Activated CD4-positive, alpha-beta T cell treated with anti-CD3 and anti-CD28 coated beads, Interleukin-2, amount 50 U/mL, for 24 hours (primary cell): ENCODE measurements at places on chromosomes 1 and 21.

DNA sequence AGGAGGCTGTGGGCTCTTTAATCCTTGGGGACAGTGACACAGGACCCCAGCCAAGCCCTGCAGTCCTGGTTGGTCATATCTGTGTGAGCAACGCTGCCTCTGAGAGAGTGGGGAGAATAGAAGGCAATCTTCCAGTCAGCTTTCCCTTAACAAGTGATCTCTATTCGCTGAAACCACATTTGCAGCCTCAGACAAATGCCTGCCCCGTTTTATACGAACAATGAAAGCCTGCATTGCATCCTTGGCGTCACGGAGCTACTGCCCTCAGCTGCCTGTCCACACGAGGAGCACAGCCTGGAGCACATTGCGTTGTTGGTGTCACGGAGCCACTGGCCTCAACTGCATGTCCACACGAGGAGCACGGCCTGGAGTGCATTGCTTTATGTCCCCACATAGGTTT, 150.2 kb upstream of the ARHGEF16 start:
- DNase-seq, result no peak

DNA sequence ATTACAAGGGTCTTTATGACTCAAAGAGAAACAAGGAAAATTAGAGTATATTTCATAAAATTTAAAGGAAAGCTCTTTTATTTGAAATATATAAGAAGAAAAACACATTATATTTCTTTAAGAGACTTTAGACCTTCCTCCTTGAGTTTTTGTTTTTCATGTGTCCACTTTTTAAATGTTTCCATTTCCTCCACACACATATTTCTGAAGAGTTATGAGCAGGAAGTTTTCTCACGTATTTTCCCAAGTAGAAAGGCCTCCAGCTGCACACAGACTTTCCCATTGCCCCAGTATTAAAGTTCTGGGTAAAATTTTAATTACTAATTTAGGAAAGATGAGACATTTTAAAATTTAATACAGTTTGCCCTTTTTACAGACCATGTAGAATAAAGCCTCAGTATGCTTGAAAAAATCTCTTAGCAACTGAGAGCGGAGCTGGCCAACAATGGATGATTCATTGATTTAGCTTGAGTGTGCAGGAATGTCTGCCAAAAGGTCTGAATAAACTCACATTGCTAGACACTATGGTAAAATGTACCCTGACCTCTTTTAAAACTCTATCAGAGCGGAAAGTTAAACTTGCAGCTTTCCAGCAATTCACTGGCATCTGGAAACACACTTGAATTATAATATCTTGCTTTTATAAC, 57.9 kb downstream of the DDAH1 start:
- no peak for DNase-seq

GRCh38 chr1:153293851-153294250, 18.9 kb downstream of the PGLYRP3 start:
- no peak for DNase-seq

DNA sequence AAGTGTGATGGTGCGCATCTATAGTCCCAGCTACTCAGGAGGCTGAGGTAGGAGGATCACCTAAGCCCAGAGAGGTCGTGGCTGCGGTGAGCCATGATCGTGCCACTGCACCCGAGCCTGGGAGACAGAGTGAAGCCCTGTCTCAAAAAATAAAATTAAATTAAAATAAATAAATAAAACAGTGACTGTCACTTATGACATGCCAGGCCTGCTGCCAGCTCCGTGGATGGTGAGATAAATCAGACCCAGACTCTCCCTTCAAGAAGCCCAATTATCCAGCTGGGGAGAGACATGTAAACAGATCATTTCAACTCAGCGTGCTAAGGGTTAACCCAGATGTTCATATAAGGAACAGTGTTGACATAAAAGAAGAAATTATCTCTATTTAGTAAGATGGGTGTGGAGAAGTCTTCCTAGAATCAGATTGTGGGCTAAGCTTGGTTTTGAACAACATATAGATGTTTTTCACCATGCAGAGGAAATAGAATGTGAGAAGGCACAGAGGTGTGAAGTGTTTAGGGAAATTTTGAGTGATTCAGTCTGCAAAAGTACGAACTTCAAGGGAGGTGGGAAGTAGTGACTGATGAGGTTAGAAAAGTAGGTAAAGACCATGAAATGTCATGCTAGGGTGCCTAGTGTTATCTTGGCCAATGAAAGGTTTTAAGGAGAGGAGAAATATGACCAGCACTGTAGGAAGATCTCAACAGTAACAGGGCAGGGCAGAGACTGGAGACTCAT, 18.3 kb downstream of the YARS1 start:
- DNase-seq, result no peak

DNA sequence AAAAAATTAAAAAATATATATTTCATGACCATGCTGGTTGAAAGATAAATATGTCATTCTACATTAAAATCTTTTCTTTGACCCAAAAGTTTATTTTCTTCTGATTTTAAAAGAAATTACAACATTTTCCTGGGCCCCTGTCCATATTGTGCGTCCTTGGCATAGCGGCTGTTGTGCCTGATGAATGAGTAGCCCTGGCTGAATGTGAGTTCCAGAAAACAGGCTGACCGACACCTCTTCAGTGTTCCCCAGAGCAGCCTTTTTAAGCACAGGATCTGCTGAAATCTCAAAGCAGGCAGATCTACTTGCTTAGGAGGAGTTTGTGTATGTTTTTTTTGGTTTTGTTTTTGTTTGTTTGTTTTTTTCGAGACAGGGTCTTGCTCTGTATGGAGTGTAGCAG, 19.7 kb downstream of the KIAA1614 start:
- DNase-seq, result no peak

DNA sequence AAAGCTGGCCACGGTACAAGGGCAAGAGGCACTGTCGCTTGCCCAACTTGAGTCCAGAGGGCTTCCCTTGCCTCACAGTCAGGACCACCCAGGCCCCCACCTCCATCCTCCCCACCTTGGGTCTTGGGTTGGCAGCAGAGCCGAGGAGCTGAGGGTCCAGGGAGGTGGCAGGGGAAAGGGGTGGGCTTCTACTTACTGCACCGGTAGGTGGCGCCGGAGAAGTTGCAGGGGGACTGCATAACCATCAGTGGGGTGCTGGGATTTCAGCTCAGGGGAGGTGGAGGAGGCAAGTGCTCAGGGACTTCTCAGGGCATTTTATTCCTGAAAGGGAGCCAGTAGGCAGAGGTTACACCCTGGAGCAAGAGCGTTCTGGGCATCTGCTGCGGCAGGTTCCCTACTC, 44.0 kb downstream of the TRIM62 start:
- no peak for DNase-seq

GRCh38 chr1:209064850-209065706, 518.4 kb upstream of the CAMK1G start:
- no peak for DNase-seq

GRCh38 chr21:42158846-42159245, 60.1 kb upstream of the ABCG1 start:
- no peak for DNase-seq

DNA sequence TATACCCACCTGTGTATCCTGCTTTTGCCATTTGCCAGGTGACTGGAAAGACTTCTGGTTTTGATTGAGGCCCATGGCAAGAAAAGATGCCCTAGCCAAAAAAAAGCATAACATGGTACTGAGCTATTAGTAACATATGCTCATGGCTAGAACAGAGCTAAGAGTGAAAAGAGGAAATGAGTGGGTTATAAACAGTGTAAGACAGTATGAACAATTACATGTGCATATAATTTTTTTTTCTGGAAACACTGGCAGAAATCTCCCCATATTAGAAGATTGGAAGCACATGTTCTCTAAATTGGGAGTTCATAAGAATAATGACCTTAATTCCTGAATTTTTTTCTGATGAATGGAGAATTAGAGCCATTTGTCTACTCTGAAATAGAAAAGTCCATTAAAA, 41.2 kb upstream of the PDC start:
- no peak for DNase-seq

DNA sequence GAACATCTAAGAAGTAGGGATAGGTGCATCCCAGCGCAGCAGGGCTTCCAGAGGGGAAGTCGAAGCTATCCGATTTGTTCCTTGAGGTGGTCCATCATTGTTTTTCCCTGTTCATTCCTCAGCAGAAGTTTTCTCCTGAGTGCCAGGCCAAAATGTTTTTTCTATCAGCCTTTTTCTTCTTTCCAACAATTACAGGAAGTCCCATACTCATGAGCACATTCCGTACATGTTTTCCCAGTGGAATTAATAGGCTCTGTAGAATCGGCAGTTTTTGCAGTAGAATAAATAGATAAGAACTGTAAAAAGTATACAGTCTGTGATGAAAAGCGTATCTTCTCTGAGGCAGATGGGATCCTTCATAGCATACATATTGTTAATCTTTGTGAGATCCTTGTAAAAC, 24.8 kb downstream of the CD101 start:
- no peak for DNase-seq

DNA sequence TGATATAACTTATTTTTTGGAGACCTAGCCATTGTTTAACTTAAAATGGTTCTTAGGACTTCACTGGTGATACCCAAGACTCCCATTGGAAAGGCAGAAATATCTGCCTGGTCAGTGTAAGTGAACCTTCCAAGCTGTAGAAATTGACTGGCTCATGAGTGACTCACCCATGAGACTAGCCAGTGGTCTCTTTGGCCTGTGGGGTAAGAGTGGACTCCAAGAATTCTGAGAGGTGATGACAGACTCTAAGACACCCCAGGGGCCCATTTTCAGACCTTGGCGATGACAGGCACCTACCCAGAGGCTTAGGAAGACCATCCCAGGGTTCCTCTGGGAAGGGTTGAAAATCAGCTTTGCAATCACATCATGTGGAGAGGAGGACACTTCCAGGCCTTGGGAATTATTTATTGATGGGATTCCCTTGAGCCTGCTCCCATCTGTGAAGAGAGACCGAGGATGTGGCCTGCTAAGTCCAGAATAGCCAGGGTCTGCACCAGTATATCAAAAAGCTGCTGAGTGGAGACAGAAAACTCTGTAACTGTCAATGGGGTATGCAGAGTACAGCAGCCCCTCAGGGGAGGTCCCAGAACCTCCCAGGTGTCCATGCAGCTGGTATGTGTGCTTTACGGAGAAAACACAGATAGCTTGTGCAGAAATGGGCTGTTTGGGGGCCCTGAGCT, 78.9 kb downstream of the KAZN start:
- DNase-seq, result no peak

DNA sequence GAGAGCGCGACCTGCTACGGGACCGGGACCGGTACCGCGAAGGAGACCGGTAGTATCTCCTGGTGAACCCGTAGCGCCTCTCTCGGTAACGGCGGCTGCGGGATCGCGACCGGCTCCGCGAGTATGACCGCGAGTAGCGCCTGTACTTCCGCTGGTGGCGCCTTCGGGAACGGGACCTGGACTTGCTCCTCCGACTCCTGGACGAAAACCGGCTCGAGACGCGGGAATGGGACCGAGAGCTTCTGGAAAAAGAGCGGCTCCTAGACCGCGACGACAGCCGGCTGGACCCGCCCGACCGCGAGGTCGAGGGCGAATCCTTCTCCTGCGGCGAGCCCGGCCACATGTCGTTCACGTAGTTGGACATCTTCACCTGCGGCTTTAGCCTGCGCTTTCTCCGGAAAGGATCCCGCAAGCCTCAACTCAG, 642 bp downstream of the RSRP1 start:
- no peak for DNase-seq

DNA sequence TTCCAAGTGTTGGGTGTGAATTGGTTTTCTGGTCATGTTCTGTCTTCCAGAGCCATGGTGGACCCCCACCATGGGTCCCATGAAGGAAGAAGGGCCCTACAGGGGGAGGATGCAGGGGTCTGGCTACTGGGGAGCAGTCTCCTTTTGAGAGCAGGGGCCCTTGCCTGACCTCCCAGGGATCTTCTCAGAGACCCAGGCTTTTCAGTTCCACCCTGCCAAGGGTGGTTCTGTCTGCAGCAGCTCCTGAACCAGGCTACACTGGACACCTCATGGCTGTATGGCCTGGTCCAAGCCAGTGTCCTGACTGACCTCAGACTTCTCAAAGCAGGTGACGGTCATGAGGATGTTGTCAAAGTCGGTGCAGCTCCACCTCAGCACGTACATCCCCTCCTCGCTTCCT, 109.0 kb downstream of the JAK1 start:
- DNase-seq, result no peak

DNA sequence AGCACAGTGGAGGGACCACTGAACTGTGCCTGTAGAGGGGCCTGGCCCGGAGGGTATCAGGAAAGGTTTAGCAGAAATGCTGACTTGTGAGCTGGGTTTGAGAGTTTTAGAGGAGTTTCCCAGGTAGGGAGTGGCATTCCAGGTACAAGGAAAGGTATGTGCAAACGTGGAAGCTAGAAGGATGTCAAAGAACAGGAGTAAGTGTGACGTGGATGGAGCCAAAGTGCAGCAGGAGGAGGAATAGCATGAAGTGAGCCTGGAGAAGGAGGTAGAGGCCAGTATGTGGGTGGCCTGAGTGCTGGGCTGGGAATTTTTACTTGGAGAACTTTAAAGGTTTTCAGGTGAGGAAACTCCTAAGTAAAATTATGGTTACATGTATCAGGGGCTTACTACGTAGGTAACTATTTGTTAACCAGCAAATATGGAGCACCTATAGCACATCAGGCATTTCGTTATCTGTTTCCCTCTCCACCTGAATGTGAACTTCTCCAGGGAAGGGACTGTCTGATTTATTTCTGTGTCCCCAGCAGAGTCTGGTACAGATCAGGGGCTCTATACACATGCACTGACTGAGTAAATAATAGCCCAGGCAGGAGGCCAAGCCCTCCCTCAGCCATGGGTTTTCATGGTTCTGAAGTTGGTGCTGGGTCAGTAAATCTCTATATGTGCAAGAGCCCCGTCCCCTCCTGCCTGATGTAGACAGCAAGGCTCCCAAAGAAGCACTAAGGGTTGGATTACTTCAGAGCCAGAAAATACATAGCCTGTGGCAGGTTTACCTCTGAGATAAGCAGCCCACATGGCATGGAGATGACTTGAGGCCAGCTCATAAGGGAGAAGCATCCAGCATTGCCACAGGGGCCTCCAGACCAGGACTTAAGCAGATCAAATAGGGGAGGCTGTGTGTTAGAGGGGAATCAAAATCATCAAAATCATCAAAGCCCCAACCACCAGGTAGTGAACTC, 43.4 kb downstream of the CDCP2 start:
- DNase-seq, result no peak

DNA sequence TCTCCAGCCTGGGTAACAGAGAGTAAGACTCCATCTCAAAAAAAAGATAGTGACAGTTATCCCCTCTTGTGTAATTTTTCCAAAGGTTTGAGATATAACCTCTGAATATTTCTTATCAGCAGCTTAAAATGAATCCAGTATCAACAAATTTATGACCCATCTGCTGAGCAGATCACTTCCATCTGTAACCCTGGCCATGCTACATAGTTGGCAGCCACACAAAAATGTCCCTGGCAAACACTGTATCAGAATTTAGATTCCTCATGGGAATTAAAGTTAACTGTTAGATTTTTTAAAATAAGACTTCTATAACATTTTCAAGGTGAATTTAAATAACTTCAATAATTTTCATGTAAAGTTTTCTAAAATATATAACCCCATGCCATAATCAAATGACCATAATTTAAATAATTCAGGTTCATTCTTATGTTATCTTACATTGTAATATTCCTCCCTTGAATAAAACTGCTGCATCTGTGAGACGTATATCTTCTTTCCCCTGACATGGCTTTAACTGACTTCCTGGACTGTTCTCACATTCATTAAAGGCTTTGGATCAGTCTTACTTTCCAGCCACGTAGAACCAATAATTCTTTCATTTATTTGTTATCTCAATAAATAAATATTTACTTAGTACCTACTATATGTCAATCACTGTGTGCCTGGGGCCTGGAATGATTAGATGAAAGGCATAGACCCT, 5.3 kb upstream of the PRPF38B start:
- no peak for DNase-seq

- DNase-seq, result no peak
Measured at GRCh38 chr21:38903690-38904139, 98.0 kb downstream of the ETS2 start.

GRCh38 chr1:19096036-19096833, 113.8 kb downstream of the UBR4 start:
- no peak for DNase-seq

- no peak for DNase-seq
Measured at GRCh38 chr21:35294231-35294898, 245.3 kb upstream of the RUNX1 start.
